Caudate nucleus (tissue), 63 donors: ENCODE measurements at places on chromosomes 3 and 15.

DNA sequence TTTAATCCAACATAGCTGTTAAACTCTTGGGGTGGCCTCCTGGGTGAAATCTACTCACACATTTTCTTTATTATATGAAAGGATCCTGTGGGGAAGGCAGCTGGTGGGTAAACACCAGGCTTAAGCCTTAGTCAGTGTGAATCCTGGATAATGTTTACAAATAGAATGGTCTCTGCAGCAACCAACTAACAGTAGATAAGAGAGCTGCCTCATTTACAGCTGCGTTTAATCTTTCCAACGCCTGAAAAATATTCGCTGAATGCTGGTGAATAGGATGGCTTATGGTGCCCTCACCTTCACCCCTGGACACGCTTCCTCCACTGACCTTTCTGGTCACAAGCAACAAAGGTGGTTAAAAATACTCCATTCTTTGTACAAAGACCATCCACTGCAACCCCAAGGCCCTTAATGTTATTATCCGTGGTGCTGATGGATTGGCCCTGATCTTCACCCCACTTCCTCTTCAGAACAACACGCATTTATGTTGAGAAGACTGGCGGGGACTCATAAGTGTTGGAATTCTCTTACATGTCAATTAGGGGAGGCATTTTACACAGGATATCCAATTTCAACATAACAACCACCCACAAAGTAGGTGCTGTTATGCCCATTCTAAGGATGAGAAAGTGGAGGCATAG is 120.0 kb upstream of the FRMD4B start:
- DNase-seq: no peak

GRCh38 chr3:54376939-54377578 is 254.7 kb downstream of the CACNA2D3 start:
- no peak for DNase-seq

DNA sequence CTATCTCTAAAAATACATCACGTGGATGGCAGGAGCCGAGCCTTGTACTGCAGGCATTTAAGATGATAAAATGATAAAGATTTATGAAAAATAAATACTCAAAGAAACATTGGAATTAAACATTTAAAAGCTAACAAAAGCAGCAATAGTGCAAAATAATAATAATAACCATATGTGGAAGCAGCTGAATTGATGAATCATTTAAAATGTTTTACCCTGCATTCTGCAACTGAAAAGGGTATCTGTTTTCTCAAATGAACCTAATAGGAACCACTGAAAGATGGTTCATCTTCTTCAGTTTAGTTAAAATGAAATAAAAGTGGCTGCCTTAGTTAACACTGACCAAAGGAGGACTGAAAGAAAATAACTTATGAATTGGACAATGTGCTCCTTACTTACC is 436.1 kb downstream of the TUSC7 start:
- no peak for DNase-seq

DNA sequence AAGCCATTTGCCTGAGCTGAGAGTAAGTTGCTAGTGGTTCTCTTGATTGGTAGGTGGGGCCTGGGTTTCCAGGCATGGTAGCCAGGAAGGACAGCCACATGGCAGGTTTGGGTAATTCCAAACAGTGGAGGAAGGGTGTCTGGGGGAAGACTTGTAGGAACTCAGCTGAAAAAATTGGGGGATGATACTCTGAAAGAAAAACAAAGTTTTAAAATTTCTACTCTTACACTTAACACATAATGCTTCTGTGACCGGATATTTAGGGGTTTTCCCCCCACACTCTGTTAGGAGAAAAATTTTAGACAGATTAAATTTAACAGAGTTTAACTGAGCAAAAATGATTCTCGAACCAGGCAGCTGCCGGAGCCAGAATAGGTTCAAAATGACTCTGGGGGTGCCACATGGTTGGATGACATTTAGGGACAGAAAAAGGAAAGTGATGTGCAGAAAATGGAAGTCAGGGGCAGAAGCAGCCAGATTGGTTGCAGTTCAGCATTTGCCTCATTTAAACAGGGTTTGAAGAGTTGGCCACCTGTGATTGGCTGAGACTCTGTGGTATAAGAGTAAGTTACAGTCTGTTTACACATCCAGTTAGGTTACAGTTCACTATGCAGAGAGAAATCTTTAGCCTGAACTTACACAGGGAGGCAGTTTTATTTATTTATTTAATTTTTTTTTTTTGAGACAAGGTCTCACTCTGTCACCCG is 8.1 kb downstream of the B2M start:
- DNase-seq: no peak

GRCh38 chr3:61452535-61453090 is 108.8 kb upstream of the PTPRG start:
- DNase-seq: no peak
